Motor neuron (in vitro differentiated cells): ENCODE measurements at places on chromosomes 12 and 14. TPM values are rescaled to one million over a fixed set of nuclear protein-coding genes. Genes with fewer than 3 reads are reported as not detected.

CCDC38 gene
- 0.37 and 0.98 TPM in 2 replicates for total RNA-seq

KRT75 gene
- total RNA-seq = 0.22 TPM in 1 of 2 replicates, not detected in the other

TRIAP1 gene
- total RNA-seq = 51.3 and 52.7 TPM in 2 replicates

TMEM52B gene
- 0.28 and 0.63 TPM in 2 replicates for total RNA-seq

KRT77 gene
- total RNA-seq = 0.09 and 0.31 TPM in 2 replicates

ANKRD33 gene
- total RNA-seq = 1.2 TPM in 1 of 2 replicates, not detected in the other
